ENCODE measurements at places on chromosomes 7 and 10.

DNA sequence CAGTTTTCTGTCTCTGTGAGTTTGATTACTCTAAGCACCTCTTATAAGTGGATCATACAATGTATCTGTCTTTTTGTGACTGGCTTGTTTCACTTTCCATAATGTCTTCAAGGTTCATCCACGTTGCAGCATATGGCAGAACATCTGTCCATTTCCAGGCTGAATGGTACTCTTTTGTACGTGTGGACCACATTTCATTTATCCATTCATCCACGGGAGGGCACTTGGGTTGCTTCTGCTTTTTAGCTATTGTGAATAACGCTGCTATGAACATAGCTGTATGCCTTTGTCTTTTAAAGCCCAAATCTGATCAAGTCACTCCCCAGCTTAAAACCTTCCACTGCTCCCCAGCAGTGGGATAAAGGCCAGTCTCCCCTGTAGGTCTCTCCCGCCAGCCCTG is 31.5 kb downstream of the EGFR start:
- DNase-seq, result no peak

DNA sequence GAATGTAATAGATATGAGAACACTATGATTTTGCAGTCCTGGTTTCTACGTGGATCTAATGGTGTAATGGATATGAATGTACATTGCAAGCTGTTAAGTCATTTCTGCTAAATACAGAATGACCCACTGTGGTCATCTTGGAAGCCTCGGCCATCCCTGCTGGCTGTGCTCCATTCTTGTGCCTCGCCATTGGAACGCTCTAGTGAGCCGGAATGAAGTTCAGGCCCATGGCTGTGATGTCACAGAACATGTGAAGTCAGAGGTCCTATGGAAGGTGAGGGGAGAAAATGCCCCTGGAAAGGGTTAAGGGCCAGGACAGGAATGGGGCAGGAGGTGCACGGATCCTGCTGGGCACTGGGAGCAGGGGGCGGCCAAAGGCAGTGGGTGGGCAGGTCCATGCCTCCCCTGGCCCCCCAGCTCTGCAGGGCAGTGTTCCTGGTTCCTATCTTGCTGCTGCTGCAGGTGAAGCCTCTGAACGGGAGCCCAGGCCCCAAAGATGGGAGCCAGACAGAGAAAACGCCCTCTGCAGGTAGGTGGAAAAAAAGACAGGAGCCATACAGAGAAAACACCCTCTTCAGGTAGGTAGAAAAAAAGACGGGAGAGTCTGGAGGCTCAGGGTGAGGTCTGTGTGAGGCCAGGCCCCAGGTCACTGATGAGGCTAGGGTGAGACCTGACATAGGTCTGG is at the start of gene LLCFC1:
Gene LLCFC1 (plus strand): TSS at position 259 of the 685 bp plus-strand sequence. CDS start 138 bp downstream, at position 397.
- peak; percentile 79 for DNase-seq

DNA sequence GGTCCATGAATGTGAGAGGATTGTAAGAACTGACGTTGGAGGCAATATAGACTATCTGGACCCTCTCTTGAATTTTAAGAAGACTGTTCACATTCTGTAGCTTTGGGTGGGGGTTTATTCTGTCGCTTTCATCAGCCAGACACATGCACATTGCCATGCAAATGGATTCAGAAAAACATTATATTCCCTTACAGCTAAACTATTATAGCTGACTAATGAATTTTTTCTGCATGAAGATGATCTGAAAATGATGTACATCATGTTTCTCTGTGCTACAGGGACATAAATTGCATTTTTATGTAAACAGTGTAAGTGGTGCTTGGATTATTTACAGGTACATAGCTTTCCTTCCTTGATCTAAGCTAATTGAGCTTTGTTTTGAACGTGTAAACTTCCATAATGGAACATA is 1.5 kb downstream of the MET start:
- DNase-seq, result peak; percentile 65

GRCh38 chr10:122450353-122450990 is 4.0 kb upstream of the ARMS2 start:
- DNase-seq, result no peak

GRCh38 chr7:157281221-157281998 is 55.4 kb upstream of the DNAJB6 start:
- no peak for DNase-seq

DNA sequence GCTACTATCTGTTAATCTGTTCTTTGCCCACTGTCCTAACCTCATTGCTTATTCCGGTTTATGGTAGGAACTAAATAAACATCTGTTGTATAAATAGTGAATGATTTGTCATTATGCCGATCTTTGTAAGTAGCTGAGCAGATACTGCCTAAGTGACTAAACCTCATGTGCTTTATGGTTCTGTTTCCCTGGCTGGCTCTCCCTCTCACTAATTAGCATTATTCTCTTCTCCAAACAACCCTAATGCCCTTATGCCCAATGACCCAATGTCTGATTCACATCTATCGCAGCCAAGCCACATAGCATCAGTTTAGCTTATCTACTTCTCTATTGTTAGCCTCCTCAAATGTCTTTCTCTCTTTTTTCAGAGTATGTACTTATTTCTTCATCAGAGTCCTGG is 462.3 kb upstream of the POT1 start:
- no peak for DNase-seq

DNA sequence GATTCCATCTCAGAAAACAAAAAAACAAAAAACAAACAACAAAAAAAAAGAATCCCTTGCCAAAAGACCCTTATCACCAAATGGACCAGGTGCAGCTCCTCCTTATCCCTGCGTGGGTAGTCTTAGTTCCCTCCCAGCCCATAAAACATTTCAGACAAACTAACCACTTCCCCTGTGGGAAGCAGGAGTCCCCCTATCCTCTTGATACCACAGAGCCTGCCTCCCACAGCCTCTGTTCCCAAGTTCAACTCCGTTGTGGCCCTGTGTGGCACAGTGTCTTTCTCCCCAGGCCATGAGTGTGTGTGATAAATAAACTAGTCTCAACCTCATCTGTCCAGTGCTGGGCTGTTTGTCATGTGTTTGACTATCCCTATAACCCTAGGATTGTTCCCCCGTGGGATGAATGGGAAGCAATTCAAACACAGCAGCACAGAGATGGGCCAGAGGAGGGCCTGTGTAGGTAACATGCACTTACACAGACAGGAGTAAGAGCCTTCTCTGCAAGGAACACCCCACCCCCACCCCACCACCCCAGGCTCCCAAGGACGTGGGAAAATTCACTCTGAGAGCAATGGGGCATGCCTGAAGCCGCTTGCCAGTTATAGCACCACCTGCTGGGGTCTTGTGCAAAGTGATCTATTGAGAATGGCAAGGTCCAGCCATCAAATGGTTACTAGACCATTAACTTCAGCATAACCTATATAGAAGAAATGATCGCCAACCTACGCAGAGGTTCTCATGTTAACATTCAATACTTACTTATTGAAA is 147.1 kb upstream of the GHITM start:
- DNase-seq, result peak; percentile 31

GRCh38 chr10:125515571-125515970 is 167.4 kb downstream of the TEX36 start:
- DNase-seq, result no peak

- no peak for DNase-seq
These were observed 213.0 kb upstream of the INHBA start for GRCh38 chr7:41915871-41916270.
